COR-L47 (cell line): ENCODE measurements at places on chromosomes 2 and 18.

GRCh38 chr2:27925766-27926472 is 35.4 kb downstream of the BABAM2 start:
- DNase-seq = no peak

DNA sequence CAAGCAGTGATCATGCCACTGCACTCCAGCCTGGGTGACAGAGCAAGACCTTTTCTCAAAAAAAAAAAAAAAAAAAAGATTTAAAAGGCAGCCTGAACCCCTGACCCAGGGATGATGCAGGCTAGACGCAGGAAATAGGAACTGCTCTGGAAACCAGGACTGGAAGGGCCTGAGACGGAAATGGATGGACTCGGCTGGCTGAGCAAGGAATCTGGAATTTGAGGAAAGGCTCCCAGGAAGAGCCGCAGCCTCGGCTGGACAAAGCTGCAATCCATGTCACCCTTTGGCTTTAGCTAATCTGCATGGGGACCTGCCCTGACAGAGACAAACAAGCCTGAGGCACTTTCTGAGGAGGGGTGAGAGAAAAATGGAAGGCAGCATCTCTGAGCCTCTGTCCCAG is 55.0 kb upstream of the DAPL1 start:
- DNase-seq = no peak

- DNase-seq = no peak
These were observed 227.9 kb downstream of the CDH2 start for GRCh38 chr18:27948986-27949385.

GRCh38 chr18:35289727-35290093 is 319 bp downstream of the ZSCAN30 start:
- peak; percentile 9 for DNase-seq

DNA sequence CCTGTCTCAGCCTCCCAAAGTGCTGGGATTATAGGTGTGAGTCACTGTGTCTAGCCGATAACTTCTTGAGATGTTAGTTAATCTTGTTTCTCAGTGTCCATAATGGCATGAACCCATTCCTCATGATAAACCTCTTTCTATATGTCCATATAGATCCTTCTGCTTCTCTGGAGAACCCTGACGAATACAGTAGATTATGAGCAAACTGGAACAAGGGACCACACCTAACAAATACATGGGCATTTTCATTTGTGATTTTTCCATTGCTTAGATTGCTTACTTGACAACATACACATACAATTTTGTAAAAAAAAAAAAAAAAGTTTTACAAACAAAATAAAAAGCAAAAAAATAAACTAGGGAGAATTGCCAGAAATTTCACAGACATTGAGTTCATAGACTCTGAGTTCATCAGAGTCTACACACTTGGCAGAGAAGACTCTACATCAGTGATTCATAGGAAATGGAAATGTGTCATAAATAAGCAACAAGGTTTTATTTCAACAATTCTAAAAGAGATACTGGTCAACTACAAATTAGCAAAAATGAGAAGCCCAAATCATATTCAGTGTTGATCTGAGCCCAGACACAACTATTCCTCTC is 96.7 kb downstream of the GALR1 start:
- DNase-seq = no peak

- DNase-seq = peak; percentile 82
These were observed at the start of gene SNRNP27 for GRCh38 chr2:69893684-69894551. Gene SNRNP27, plus strand, starts transcription at chr2:69893956. Its CDS starts 29 bp downstream, at chr2:69893985.

- no peak for DNase-seq
These were observed 25.4 kb upstream of the MGAT5 start for GRCh38 chr2:134228493-134228903.

DNA sequence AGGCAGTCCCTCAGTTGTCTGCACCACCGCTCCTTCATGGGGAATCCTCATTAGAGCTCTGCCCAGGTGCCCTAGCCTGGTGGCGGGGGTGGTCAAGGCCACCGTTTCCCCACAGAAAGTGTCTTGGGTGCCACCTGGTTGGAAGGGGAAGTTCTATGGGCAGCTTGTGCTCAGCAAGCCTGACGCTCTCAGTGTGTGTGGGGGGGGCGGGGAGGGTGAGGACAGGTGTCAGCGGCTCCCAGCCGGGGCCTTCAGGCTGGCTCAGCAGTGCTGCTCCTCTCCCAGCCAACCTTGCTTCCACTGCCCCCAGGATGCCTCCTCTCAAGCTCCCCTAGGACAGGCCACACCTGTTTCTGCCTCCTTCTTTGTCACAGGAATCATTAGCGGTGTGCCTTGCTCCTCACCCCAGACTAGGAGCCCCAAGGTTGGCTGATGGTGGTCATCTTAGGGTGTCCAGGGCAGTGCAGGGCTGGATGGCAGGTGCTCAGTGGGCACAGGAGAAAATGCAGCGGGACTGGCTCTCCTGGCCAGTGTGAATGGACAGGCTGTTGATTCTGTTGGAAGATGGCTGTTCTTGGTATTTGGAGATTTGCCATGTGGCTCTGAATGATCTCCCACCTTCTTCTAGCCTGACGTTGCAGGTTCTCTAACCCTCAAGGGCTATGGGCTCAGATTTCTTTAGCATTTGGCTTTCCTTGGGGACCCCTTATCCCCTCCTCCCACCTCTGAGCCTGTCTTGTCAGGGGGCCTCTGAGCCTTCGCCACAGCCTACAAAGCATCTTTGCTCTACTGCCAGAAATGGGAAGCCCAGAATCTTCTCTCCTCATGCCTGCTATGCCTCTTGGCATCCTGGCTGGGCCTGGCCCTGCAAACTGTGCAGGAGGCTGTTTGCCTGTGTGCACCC is 185.8 kb upstream of the HS6ST1 start:
- peak; percentile 10 for DNase-seq
